ENCODE measurements at places on chromosomes 13 and 19.

GRCh38 chr19:13169769-13170168 is 19.6 kb downstream of the IER2 start:
- peak; percentile 91 for DNase-seq

- DNase-seq: no peak
These were observed 16.3 kb downstream of the PLA2G4C start for GRCh38 chr19:48094129-48094854.

- peak; percentile 59 for DNase-seq
These were observed 108.0 kb downstream of the LMO7 start for GRCh38 chr13:75744127-75744526.

GRCh38 chr19:47429140-47429793 is 9.9 kb upstream of the MEIS3 start:
- DNase-seq: no peak

Measured in bronchial epithelial cell (primary cell).